Forelimb muscle (tissue), 1 donor: ENCODE measurements at places on chromosomes 11 and 22. TPM values are rescaled to one million over a fixed set of nuclear protein-coding genes. Genes with fewer than 3 reads are reported as not detected.

- no peak for DNase-seq
These were observed 193.6 kb downstream of the BUD13 start for GRCh38 chr11:116579031-116579653.

- no peak for DNase-seq
These were observed 24.2 kb upstream of the FLI1 start for GRCh38 chr11:128669506-128670270.

GRCh38 chr22:35258191-35258988, 1.1 kb downstream of the HMGXB4 start:
- DNase-seq = no peak

DNA sequence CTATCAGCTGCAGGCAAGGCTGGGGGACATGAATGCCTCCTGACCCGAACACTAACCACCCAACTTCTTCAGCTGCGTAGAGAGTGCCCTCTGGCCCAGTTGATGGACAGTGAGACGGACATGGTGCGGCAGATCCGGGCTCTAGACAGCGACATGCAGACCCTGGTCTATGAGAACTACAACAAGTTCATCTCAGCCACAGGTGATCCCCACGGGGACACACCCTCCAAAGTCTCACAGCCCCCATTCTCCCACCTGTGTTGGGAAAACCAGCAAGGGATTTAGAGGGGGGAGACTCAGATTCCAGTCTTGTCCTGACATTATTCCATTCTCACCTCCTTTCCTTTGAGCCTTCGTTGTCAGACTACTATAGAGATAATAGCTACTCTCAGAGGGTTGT, 912 bp downstream of the VPS51 start:
- no peak for DNase-seq

DNA sequence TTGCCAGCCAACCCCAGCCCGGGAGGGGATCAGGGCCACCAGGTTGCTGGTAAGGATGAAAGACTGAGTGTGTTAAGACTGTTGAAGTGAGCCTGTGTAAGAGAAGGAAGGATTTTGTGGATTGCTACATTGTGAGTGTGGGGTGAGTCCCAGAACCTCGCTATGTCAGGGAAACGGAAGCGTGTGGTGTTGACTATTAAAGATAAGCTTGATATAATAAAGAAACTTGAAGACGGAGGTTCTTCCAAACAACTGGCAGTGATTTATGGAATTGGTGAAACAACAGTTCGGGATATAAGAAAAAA, 627 bp downstream of the JRKL start:
- no peak for DNase-seq

- DNase-seq = no peak
These were observed 198.3 kb upstream of the PLET1 start for GRCh38 chr11:112459001-112459400.

- DNase-seq = peak; percentile 32
These were observed 5.4 kb downstream of the PLA2G6 start for GRCh38 chr22:38176170-38176741.

DNA sequence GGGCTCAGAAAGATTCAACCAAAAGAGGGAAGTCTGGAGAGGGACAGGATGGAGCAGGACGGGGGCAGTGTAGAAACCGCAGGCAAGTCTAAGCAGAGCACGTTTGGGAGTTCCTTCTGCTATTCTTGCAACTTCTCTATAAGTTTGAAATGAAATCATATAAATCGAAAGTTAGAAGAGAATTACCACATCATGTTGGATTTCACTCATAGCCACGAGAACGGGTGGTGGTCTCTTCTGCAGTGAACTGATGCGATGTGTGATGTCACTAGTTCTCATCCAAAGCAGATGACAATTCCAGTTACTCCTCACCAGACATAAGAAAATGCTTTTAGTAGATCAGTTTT, 36.0 kb downstream of the KCNQ1 start:
- DNase-seq = no peak

DNA sequence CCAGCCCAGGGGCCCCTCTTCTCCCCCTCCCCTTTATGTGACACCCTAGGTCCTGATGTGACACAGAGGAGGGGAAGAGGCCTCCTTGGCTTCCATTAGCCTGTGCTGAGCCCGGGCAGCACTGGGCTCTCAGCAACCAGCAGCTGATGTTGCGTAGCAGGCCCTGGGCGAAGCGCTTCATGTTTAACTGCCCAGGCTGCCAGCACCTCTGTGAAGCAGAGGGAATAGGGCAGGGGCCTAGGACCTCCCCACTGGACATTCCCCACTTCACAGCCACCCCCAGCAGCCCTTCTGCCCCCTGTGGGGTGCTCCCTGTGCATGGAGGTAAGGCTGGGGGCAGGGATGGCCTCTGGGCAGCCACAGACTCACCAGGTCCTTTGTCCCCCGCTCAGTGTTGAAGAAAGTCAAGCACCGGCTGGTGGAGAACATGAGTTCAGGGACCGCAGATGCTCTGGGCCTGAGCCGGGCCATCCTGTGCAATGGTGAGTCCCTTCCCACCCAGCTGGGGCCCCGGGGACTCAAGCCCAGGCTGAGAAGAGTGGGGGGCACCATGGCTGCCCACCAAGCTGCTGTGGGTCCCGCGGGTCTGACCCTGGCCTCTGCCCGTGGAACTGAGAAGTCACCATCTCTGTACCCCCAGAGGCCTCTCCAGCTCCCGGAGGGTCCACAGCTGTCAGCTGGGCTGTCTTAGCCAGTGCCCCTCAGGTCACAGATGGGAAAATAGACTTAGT, 11.6 kb downstream of the PICK1 start:
- DNase-seq = no peak

GRCh38 chr11:45217991-45218390, 68.2 kb downstream of the SYT13 start:
- no peak for DNase-seq

GRCh38 chr11:59267196-59267595, 54.5 kb upstream of the MPEG1 start:
- DNase-seq = no peak

GRCh38 chr11:66720223-66720898, 8.7 kb downstream of the SPTBN2 start:
- DNase-seq = no peak

- DNase-seq = no peak
These were observed 768 bp upstream of the CDKN1C start for GRCh38 chr11:2886191-2886894.

DEUP1 gene
- not detected for polyA plus RNA-seq

KRTAP5-8 gene
- polyA plus RNA-seq = not detected

HTR3B gene
- 0.06 TPM for polyA plus RNA-seq

ATP6V1E1 gene
- 81.7 TPM for polyA plus RNA-seq

OR52I1 gene
- polyA plus RNA-seq = not detected

BTG4 gene
- polyA plus RNA-seq = not detected

CLMP gene
- polyA plus RNA-seq = 12.0 TPM
